ENCODE measurements at places on chromosomes 16 and 17.

- no peak for DNase-seq
Observed at GRCh38 chr17:9054126-9054975, 33.0 kb downstream of the NTN1 start.

- DNase-seq, result no peak
Observed at GRCh38 chr17:42708588-42708987, 26.3 kb downstream of the CNTNAP1 start.

DNA sequence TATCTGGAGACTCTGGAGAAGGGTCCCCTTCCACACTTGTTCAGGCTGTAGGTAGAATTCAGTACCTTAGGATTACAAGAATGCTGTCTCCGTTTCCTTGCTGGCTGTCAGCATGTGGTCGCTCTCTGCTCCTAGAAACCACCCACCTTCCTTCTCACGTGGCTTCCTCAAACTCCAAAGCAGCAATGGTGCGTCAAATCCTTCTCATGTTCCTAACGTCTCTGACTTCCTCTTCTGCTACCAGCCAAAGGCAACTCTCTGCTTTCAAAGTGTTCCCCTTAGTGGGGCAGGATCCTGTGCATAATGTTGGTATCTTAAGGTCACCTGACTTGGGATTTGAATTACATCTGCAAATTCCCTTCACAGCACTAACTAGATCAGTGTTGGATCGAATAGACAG, 30.9 kb upstream of the DYNLRB2 start:
- no peak for DNase-seq

DNA sequence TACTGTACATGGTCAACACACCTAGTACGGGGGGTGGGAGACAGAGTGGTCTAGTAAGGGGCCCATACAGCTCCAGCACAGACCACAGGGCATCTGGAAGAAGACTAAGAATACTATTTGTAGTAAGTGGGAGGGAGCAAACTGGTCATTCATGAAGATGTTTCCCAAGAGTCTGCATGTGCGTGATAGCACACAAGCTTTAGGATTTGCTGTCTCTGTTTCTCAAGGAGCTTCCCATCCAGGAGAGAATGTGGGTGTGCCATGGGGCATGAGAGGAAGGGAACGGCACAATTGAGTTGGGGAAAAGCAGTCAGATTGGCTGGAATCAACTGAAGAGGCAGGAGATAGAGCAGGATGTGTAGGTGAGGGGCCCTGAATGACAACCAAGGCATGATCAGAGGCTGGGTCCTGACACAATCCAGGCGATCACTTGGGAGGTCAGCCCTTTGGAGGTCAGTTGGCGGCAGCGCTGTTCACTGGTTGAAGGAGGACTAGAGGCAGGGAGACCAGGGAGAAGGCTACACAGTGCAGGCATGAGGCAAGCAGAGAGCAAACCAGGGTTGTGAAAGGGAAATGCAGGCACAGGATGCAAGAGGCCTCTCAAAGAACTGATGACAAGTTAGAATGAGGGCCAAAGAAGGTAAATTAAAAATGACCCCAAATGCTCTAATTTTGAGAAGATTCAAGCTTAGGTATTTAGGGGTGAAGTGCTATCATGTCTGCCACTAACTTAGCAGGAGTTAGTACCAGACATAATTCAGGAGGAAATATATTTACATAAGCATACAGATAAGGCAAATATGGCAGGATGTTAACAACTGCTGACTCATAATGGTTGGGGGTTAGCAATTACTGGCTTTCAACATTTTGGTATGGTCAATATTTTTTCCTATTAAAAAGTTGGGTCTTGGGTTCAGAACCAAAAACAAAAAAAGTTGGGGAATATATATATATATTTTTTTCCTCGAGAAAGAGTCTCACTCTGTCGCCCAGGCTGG, 10.3 kb downstream of the UBE2O start:
- no peak for DNase-seq
